GM13977 (cell line): ENCODE measurements at places on chromosomes 6 and 20.

DNA sequence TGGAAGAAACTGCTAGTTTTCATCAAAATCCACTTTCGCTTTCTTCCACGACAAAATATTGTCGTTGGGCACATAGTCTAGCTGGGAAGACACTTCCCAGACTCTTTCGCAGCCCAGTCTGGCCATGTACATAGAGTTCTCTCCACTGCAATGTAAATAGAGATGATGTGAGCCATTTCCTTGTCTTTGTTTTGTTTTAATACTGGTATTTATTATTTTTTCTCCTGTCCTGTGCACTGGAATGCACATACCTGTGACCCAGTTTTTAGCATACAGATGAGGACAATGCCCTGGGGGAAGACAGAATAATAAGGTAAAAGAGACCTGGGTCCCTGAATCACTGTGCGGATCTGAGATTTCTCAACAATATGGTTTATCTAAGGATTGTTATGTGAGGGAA lies 149.5 kb upstream of the BMP5 start:
- DNase-seq, result no peak

- DNase-seq, result peak; percentile 25
These were observed 35.0 kb upstream of the ZBP1 start for GRCh38 chr20:57654998-57655808.

GRCh38 chr6:493840-494239 lies 102.3 kb downstream of the IRF4 start:
- DNase-seq, result no peak

GRCh38 chr6:75802366-75802765 lies 53.3 kb downstream of the MYO6 start:
- no peak for DNase-seq

GRCh38 chr20:34977365-34978091 lies 21.9 kb downstream of the MYH7B start:
- DNase-seq, result no peak

DNA sequence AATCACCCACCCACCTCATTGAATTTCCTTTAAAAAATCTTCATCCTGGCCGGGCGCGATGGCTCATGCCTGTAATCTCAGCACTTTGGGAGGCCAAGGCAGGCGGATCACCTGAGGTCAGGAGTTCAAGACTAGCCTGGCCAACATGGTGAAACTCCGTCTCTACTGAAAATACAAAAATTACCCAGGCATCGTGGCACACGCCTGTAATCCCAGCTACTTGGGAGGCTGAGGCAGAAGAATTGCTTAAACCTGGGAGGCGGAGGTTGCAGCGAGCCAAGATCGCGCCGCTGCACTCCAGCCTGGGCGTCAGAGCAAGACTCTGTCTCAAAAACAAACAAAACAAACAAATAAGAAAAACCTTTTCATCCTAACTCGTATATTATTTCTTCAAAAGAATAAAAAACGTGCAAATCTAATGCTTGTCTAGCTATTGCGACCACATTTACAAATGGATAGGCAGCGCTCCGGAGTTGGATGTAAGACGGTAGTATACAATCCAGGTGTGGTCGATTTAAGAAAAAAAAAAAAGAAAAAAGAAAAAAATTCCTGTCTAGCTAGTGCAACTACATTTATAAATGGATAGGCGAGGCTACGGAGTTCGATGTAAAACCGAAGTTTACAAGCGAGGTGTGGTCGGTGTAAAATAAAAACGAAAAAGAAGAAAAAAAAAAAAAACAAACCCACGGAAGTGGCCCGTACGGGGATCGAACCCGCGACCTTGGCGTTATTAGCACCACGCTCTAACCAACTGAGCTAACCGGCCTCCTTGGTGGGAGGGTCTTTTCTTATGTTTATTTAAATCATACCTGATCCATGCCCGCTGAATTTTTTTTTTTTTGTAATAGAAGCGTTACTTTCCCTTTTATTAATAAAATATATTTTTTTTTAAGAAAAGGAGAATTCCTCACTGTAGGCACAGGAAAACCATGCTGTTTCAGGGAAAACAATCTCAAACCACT lies 70.7 kb upstream of the PRSS16 start:
- DNase-seq, result peak; percentile 31

DNA sequence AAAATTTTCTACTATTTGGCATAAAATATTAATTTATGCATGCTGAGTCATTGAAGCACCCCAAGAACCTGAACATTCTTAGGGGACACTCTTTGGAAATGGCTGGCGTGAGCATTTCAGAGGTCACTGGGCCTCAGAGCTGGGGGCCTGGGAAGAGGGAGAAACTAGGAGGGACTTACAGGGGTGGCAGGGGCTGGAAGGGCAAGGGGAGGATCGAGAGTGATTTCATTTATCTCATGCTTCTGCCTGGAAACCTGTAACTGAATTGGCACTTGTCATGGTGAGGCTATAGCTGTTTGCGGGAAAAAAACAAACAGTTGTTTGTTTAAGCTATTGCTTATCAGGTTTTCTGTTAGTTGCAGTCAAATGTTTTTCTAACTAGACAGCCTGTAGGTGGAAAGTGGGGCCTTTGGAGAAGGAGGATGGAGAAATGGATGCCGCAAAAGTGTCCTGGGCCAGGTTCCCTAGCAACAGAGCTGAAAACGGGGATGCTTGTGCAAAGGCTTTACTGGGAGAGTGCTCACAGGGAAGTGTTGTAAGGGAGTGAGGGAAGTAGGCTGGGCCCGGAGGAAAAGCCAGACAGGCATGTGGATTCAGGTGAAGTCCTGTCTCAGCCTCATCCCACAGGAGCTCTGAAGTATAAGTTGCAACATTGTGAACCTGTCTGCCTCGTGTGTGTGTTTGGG lies 36.4 kb upstream of the KAT14 start:
- DNase-seq, result no peak

DNA sequence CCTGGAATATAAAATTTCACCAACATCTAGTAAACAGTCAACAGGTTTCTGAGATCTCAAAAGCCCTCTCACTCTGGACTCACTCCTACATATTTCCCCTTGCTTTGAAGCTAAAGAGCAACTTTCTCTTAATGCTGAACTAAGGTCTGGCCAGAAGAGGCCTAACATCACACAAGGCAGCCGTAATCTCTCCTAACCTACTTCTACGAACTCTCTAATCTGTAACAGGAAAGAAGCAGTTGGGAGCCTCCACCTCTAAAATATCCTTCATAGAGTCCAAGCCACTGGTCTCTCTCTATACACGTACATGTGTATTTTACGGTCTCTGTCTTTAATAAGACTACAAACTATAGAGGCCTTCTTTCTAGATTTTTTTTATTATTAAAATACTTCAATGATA lies 72.0 kb downstream of the REV3L start:
- no peak for DNase-seq

- DNase-seq, result no peak
These were observed 73.5 kb downstream of the EFHC1 start for GRCh38 chr6:52493669-52494068.

GRCh38 chr6:42781796-42782688 lies at the start of gene BICRAL:
TSS of gene BICRAL (plus strand) at chr6:42782052. CDS start at chr6:42822023, 39,971 bp downstream.
- DNase-seq, result peak; percentile 70

DNA sequence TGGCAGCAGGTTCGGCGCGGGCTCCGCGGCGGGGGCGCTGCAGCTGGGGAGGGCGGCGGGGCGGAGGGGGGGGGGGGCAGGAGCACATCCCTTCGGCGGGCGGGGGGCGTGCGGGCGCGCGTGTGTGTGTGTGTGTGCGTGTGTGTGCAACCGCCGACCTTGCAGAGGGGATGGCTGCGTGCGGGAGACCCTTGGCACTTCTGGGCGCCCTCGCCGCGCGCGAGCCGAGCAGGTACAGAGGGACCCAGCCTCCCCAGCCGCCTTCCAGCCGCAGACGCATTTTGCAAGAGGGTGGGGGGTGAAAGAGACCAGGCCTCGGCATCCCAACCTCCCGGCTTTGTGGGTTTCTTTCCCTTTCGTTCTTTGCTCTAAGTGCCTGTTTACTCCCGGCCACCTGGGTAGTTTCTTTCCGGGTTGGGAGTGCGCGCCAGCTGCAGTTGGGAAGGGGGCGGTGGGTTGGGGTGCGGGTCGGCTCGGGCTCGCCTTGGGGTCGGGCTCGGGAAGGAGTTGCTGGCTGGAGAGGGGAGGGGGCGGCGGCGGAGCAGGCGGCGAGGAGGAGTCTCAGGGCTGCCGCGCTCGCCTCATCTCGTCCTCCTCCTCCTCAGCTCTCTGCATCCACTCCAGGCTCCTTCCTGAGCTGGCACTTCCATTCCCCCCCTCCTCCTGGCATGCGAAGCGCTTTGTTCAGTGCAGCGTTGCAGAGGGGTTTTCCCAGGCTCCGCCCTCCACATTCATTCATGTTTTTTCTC lies 620 bp downstream of the HIVEP1 start:
- DNase-seq, result peak; percentile 55

DNA sequence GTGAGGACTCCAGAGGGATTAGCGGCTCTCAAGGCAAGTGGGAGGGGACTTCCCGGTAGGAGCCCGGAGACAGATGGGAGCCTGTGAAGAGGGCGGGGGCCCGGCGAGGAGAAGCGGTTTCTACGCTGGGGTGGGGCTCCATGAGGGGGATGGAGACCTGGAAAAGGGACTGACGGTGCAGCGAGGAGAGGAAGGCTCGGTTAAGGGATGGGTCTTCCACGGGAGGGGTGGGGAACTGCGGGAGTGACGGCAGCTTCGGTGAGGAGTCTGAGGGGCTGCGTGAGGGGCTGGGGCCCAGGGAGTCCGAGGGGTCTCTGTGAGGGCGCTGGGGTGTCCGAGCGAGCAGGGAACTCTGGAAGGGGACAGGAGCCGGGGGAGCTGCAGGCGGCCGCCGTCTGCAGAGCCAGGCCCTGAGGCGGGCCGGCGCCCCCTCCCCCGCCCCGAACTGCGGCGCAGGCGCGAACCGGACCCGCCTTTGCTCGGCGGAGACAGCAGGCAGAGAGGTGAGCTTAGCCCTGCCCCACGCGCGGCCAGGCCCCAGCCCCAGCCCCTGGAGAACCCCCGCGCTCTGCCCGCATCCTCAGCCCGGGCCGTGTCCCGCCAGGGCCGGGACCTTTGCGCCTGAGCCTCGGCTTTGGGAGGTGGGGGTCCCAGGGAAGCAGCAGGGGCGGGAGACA lies at the start of gene NRSN2:
NRSN2 (plus strand) TSS at position 472 of the 677 bp plus-strand sequence. CDS start 2,533 bp downstream, outside the sequence.
- DNase-seq, result peak; percentile 87

GRCh38 chr6:158879180-158879579 lies 60.0 kb upstream of the EZR start:
- no peak for DNase-seq

DNA sequence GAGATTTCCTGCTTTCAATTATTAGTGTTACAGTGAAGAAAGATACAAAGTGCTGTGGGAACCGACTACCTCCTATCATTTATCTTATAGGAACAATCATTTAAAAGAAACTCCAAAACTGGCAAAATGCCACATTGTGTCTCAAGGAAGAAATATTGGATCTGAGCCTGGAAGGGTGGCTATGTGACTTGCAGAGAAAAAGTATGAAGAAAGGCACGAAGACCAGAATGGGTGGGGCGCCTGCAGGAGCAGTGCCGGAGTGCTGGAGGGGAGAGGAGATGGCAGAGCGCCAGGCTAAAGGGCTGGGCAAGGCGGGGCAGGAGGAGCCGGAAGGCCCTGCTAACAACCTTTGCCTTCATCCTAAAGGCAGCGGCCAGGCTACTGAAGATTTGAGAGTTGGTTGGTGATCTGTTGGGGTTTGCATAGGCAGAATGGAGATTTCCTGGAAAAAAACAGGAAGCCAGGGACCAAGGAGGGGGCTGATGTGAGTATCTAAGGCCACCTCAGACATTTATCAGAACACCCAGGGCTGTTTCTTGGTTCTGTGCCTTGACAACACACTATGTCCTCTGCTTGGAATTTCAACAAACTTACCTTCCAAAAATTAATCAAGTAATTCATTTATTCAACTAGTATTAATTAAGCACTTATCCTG lies 125.6 kb downstream of the MAFB start:
- no peak for DNase-seq

DNA sequence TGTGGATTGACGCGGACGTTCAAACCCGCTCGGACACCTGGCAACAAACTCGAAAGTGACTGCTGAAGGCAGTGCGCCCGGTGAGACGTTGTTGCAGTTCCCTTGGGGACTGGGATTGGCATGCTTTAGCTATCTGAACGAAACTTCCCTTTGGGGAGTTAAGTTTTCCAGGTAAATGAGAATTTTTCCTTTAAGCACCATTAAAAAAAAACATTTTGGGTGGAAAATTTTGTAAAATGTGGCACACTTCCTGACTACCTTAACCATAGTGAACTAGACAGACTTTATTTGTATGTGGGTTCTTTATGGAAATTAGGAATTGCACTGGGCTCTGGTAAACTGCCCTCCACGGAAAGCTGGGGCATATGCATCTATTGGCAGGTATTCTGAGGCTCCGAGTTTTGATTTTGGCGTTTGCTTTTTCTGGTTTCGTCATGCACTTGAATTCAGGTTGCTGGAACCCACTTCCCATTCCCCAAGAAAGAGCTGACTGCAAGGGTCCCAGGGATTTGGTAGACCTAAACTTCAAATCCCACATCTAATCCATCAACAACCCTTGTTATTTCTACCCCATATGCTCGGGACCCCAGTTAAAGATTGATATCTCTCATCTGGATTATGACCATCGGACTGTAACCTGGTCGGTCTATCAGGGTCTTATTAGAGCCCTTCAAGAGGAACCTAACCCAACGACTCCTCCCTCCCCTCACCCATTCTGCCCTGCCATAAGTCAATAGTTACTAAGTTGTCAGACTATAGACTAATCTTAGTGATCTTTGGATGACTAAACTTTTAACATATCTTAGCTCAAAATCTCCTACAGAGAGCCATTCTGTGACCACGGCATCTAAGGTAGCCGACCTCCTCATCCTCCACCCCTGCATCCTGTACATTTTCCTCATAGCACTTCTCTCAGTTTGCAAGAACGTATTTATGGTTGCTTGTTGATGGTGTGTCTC lies 800 bp upstream of the DYNLT1 start:
- DNase-seq, result no peak

DNA sequence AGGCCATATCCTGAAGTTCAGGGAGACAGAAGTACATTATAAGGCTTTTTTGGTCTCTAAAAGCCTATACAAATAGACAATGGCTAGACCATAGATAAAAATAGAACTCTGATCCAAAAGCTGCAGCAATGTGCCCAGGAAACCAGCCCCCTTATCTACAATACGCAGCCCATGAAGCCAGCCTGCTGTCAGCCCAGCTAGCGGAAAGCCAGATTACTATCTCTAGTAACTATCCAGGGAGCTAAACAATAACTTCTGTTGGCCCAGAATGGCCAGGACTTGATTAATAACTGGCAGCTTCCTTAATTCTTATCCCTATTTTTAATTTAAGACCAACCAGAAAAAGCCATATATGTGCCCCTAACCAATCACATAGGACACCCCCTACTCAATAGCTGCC lies 160.4 kb upstream of the SMLR1 start:
- DNase-seq, result no peak

- no peak for DNase-seq
These were observed 75.7 kb upstream of the JARID2 start for GRCh38 chr6:15170126-15170525.

DNA sequence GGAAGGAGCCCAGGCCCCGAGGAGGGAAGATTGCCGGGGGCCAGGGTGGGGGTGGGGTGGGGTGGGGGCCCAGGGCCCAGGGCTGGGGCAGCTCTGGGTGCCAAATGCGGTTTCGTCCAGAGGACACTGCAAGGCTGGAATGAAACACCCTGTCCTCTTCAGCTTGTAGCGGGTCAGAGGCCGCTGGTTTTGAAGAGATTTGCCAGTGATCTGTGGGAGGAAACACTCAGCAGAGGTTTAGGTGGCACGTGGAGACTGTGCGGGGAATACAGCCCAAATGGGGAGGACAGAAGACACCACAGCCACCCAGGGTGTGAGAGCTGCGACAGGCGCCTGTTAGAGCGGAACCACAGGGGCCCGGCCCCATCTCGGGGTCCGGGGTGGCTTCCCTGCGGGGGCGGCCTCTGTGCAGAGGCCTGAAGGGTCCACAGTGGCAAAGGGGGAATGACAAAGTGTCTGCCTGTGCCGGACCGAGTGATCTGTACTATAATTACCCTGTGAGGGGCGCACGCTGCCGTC lies 29.2 kb downstream of the FRMD1 start:
- no peak for DNase-seq
